Endothelial cell of umbilical vein (primary cell): ENCODE measurements at places on chromosomes 16 and 17.

DNA sequence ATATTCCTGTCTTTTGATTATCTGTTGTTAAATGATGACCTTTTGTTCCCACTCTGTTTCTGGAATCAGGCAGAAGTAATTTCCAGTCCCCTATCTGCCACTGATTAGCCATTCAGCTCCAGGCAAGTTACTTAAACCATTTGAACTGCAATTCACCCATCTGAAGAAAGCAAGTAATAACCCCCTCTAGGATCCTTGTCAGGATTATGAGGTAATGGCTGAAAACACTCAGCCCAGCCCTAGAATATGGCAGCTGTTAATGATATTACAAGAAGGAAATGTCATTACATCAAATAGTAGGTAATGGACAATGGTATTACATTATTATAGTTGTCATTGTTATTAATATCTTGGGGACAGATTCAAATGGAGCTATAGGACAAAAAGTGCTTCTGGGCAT lies 16.0 kb upstream of the SLC47A1 start:
- no peak for DNase-seq

DNA sequence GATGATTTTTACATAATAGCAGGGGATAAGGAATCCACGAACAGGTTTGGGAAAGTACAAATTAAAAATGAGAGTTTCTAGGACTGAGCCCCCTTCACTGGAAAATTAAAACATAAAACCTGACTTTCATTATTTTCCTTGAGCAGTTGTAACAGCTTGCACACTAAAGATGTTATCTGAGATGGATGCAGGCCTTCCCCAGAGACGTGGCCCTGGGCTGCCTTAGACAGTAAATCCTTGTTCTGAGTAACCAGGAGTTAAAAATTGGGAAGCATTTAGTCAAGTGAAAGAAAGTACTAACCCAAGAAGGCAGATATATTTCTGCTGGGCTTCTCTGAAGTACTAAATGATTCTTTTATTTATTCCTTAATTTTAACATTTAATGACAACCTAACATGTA lies 432.2 kb upstream of the KIF2B start:
- DNase-seq, result no peak

- no peak for DNase-seq
Measured at GRCh38 chr16:89455692-89456091, 34.7 kb downstream of the ANKRD11 start.

DNA sequence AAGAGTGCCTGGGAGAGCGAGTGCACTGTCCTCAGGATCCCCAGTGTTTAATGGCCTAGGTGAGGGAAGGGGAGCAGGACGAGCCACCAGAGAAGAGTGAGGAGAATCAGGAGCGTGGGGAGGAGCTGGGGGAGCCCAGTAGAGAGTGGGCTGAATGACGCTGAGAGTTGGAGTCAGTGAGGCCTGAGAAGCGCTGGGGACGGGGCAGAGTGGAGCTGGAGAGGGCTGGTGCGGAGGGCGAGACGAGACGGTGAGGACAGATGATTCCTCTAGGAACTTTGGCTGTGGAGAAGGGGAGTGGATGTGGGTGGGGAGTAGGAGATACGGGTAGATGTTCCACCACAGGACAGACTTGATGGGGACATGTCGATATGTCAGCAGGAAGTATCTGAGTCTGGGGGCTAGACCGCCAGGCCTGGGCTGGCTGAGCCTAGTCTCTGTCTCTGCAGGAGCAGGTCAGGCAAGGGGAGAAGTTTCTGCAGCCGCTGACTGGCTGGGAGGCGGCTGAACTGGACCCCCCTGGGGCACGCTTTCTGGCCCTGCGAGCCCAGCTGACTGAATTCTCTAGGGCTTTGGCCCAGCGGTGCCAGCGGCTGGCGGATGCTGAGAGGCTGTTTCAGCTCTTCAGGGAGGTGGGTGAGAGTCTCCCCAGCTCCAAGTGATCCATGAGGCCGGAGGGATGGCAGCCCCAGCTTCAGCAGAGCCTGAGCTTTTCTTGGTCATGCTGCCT lies 4.7 kb downstream of the PLEKHG4 start:
- DNase-seq, result no peak

DNA sequence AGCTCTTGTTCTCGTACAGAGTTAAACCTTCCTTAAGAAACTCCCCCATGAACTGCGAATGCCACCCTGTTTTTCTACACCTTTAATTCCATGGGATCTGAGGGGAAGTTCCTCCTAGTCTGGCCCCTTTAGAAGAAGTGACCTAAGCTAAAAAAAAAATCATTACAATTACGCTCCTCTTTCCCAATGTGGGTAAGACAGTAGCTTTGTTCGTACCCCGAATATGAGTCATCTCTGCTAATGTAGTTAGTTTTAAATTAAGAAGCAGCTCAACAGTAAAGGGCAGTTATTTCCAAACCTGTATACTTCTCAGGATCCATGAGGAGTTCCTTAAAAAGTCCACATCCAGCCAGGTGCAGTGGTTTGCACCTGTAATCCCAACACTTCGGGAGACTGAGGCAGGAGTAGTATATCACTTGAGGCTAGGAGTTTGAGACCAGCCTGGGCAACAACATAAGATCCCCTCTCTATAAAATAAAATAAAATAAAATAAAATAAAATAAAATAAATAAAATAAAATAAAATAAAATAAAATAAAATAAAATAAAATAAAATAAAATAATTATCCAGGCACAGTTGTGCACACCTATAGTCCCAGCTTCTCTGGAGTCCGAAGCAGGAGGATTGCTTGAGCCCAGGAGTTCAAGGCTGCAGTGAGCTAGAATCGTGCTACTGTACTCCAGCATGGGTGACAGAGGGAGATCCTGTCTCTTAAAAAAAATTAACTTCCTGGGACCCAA lies 26.1 kb downstream of the RCVRN start:
- DNase-seq, result no peak

- DNase-seq, result no peak
Measured at GRCh38 chr17:58244963-58245362, 6.6 kb downstream of the LPO start.

- DNase-seq, result no peak
Measured at GRCh38 chr17:40433551-40434415, 9.5 kb upstream of the IGFBP4 start.

DNA sequence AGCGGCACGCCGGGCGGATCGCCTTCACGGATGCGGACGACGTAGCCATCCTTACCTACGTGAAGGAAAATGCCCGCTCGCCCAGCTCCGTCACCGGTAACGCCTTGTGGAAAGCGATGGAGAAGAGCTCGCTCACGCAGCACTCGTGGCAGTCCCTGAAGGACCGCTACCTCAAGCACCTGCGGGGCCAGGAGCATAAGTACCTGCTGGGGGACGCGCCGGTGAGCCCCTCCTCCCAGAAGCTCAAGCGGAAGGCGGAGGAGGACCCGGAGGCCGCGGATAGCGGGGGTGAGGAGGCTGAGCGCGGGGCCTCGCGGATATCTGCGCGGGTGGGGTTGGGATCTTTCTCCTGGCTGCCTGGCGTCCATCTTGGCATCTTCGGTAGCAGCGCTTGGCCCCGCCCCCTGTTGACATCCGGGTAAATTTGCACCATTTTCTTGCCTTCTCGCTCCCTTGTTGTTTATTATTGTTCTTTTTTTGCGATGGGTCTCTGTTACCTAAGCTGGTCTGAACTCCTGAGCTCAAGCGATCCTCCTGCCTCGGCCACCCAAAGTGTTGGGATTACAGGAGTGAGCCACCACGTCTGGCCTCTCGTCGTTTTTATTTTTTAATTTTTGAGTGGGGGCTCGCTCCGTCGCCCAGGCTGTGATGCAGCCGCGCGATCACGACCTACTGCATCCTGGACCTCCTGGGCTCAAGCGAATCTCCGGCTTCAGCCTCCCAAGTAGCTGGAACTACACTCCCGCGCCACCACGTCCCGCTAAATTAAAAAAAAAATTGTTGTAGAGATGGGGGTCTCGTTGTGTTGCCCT lies 898 bp downstream of the TERF2IP start:
- DNase-seq, result peak; percentile 83
